Stimulated activated CD8-positive, alpha-beta memory T cell treated with anti-CD3 and anti-CD28 coated beads, Interleukin-4, amount 100 ng/mL, for 24 hours (primary cell): ENCODE measurements at places on chromosomes 12 and 14.

GRCh38 chr12:50079771-50080170 is 5.4 kb upstream of the SMARCD1 start:
- no peak for DNase-seq

GRCh38 chr12:106284358-106285105 is 18.0 kb upstream of the TCP11L2 start:
- DNase-seq, result no peak

- DNase-seq, result no peak
These were observed 349 bp upstream of the FAM177A1 start for GRCh38 chr14:35045798-35046047.

DNA sequence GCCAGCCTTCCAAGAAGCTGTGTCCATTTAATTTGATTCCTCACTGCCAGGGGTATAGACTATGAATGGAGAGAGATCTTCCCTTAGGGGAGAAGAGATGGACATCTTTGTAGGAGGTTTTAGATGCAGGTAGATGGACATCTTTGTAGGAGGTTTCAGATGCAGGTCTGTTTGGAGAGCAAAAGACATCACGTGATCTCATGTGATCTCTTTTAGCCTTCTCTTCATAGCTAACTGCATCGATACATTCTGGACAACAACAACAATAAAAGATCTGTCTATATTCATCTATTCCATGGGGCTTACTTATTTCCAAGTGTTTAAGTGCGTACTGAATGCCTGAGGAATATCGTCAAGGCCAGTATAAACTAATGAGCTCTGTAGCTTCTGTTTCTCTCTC is 163.2 kb downstream of the PAX9 start:
- no peak for DNase-seq

GRCh38 chr12:47839214-47839876 is 19.6 kb upstream of the HDAC7 start:
- no peak for DNase-seq

DNA sequence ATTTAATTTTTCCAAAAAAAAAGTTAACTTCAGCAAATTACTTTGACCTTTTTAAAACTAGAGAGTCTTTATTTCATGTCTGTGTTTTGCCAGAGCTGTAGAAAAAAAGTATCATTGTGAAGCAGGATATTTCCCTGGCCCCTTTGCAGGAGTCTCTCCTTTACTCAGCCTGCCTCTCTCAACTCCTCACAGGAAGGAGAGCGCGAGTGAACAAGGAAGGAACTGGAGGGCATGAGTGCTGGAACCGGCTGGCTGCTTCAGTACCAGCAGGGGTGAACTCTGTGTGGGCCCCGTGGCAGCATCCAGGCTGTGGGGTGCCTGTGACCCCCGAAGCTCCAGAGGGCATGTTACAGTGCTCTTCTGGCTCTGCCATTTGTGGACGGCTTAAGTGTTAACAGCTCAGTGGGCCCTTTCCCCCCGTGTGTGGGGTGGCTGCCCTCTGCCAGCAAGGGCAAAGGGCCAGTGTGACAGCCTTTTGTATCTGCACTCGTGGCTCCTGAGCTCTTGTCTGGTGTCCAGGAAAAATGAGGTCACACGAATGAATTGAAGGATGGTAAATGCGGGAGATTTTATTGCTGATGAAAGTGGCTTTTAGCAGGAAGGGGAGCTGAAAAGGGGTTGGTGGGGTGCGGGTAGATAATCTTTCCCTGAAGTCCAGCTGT is 76.6 kb upstream of the KCNH3 start:
- no peak for DNase-seq

GRCh38 chr12:109053382-109054123 is 1.2 kb downstream of the USP30 start:
- DNase-seq, result no peak

DNA sequence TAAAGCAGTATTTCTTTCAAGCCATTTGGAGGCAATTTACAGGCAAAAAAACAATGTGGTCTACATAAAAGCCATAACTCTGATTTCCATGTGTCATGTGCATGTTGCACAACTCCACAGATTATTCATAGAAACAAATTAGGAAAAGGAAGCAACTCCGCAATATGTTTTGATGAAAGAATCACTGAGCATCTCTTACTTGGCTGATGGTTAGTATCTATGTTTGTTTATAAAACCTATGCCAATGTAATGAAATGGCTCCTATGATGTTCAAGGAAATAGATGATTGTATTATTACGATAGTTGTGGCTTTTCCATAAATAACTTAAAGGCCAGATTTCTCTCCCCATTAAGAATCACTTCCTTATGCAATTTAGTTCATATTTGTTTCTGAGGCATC is 373.7 kb downstream of the CCDC91 start:
- no peak for DNase-seq

DNA sequence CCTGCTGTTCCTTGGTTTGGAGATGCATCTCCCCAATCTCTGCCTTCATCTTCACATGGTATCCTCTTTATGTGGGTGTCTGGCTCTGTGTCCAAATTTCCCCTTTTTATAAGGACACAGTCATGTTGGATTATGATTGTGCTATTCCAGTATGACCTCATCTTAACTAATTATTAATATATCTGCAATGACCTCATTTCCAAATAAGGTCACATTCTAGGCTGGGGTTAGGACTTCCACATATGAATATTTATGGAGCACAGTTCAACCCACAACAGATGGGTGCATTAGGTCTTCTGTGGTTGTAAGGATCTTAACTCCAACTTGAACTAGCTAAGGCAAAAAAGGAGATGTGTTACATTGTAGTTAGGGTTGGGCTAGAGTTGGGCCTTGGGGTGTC is 69.4 kb downstream of the ADCK1 start:
- no peak for DNase-seq

DNA sequence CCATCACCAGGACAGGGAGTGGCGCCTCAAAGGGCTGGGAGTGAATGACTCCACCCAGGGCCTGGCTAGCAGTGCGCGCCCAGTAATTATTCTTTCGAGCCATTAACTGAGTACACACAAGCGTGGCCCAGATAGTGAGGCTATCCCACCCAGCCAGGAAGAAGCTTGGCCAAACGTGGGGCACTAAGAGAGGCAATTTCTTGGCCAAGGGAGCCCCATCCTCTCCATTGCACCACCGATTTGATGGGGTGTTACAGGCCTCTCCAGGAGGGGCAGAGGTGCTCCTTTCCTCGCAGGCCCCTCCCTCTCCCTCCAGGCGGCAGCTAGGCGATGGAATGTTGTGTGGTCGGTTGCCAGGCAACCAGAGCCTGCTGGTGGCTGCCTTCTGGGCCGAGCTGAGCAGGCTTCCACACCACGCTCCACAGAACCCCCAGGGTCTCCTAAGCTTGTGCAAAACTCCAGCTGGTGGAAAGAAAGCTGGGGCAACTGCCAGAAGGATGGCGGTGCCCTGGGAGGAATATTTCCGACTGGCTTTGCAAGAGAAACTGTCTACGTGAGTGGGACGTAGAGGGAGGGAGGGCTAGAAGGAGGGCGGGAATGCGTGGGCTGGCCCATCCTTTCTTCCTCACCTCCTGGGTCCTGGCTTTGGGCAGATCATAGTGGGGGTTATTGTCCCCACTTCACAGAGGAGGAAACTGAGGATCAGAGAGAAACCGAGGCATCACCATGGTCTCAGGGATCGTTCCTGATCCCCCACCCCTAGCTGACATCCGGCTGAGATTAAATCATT is at the start of gene CFAP73:
TSS of gene CFAP73 (plus strand) at position 364 of the 790 bp plus-strand sequence. CDS start at position 498, 134 bp downstream.
- DNase-seq, result no peak

DNA sequence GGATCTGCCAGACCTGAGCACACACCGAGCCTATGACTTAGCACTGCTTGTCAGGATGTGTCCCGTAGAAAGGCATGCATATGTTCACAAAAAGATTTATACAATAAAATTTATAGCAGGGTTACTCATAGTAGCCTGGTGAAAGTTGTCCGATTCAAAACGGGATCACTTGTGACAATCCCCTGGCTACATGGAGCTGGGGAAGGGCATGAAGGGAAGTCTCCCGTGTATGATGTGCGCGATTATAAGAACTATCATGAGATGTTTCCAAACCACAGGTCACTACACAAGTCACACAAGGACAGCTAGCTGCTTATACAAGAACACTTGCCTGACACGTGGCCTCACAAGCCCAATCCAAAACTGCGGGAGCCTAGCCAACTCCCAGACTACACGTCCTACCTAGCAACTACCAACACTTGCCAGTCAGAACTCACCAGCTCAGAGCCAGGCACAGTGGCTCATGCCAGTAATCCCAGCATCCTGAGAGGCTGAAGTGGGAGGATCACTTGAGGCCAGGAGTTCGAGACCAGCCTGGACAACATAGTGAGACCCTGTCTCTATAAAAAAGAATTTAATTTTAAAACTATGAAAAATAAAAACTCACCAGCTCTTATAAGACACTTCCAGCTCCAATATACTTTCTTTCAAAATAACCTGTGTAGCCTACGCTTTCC is 7.5 kb upstream of the CDCA4 start:
- DNase-seq, result no peak

DNA sequence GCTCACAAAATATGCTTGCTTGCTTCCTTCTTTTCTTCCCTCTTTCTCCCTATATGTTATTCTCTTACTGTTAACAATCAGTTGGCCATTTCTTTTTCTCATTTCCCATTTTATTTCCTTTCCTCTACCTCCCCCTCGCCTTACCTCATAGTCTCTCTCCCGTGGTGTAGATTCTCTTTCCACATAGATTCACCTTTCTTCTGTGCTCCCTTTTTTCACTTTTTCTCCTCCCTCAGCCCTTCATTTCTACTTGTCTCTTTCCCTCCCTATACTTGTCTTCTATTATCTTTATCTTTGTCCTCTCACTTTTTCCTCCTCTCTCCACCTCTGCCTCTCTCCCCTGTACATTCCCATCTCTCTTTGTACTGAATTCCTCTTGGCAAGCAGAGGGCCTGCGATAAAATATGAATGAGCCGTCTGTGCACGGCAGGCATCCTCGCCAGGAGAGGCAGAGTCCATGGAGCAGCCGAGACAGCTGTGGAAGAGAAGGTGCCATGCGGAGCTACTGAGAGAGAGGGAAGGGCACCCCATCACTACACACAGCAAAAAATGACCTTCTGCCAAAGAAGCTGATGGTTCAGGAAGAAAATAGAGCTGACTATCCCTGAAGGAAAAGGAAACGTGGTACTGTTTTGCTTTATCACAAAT is 12.1 kb downstream of the C14orf93 start:
- DNase-seq, result no peak

GRCh38 chr14:74240794-74241651 is 1.8 kb downstream of the VSX2 start:
- DNase-seq, result no peak

- DNase-seq, result no peak
These were observed 117.2 kb downstream of the PPM1H start for GRCh38 chr12:62817556-62818271.

GRCh38 chr14:63470962-63471793 is 72.0 kb downstream of the PPP2R5E start:
- no peak for DNase-seq

DNA sequence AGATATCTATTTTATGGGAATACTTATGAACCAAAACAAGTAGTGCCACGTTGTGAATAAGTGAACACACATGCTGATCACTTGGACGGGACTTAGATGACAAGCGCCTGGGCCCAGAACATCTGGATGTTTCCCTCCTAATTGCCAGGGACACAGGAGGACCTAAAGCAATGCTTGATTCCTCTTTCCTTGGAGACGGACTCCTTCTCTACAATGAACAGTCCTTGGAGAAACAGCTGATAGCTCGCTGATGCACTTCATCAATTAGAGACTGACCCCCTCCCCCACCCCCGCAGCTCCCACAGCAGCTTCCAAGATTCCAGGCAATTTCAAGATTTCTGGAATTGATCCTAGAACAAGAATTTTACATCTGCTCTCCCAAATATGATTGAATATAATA is 86.4 kb downstream of the ST8SIA1 start:
- DNase-seq, result no peak

DNA sequence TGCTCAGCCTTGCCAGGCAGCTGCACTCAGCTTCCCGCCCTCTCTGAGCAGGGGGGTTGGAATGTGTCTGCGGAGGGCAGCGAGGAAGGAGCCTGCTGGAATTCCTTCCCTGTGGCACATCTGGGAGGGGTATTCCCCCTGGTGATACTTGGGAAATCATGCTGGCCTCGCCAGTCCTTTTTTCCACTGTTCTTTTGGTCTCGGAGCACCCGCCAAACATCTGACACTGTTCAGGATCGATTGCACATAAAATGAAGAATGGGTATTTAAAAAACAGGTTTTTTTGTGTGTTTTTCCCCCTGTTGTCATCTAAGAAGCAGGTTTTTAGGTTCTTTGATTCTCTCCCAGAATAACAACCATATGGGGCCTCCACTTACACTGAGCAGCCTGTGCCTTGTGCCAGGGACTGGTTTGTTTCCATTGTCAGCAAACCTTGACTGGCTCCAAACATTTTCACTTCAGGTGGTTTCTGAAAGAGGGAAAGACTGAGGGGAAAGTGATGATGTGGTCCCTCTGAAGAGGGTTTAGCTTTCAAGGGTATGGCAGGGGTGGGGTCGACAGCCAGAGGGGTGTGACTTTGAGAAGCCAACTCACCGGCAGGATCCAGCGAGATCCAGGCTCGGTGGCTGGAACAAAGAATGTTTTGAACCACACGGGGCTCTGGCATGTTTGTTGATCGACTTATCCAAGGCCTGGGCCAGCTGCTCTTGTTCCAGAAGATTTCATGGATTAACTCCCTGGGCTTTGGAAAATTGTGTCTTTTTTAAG is 215.1 kb downstream of the CACNA1C start:
- no peak for DNase-seq

DNA sequence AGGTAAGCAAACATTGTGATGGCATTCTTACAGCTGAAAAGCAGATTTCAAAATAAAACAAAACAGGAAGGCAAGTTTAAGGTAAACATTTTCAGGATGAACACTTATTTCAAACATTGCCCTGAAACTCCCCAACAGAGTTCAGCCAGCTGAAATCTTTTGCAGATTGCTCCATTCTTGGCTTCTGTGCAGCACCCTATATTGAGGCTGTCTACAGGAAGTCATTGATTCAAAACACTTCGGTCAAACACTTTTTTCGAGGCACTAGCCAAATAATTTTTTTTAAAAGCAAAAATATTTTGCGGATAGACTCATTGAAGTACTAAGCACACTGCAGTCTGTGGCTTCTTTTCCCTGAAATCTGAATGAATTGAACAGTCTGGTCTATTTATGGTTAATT is 318.1 kb upstream of the PDE3A start:
- DNase-seq, result no peak

DNA sequence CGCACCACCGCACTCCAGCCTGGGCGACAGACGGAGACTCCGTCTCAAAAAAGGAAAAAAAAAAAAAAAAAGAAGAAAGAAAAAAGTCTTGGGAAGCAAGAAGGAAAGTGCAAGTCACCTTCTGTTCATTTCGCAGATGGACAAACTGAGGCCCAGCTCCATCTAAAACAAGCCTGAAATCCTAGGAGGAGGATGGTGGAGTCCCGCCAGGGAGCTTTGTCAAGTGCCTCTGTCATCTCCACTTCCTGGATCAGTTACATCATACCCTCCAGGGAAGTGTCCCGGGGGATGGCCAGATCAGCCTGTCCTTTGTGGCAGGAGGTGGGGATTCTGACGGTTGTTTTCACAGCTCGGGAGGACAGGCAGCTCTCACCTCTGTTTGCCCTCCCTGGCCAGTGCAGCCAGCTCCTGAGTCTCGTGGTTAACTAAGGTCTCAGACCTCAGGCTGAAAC is 8.7 kb upstream of the SDSL start:
- no peak for DNase-seq

GRCh38 chr12:75908961-75909605 is 122.5 kb downstream of the PHLDA1 start:
- no peak for DNase-seq

GRCh38 chr12:10395390-10395998 is 5.7 kb upstream of the KLRK1 start:
- no peak for DNase-seq

GRCh38 chr12:123478069-123478468 is 20.1 kb downstream of the SNRNP35 start:
- DNase-seq, result no peak

- DNase-seq, result no peak
These were observed 141.1 kb downstream of the PHETA1 start for GRCh38 chr12:111227476-111228420.
